ENCODE measurements at places on chromosomes 2 and 18.

GRCh38 chr2:39705638-39706037 is 39.9 kb downstream of the TMEM178A start:
- DNase-seq, result no peak

DNA sequence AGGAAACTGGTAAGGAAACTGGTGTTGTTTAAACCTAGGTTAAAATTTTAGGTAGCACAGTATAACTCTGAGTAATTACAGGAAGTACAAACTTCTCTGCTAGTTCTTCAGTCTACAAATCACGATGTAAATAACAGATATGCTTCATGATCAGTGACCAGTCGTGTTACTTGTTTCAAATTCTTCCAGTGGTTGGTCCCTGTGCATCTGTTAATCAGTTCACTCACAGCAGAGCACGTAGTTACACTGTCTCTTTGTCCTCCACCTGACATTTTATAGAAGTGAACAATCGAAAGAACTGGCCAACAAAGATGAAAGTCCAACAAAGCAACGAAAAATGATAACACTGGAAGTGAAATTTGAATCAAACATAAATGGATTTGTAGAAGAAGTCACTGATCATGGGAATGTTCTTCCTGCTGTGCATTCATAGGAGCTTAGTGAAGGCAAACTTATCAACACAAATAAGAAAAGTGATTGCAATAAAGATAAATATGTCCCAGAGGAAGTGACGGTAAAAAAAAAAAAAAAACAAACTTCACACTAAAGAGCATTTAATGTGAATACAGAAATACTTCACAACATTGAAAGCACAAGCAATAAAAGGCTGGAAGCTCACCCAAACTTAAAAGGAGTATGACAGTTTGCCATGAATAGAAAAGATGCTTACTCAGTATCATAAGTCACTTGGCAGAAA is 7.0 kb downstream of the EIF2AK2 start:
- no peak for DNase-seq

- DNase-seq, result no peak
Observed at GRCh38 chr2:241049739-241050623, 51.6 kb downstream of the SNED1 start.

DNA sequence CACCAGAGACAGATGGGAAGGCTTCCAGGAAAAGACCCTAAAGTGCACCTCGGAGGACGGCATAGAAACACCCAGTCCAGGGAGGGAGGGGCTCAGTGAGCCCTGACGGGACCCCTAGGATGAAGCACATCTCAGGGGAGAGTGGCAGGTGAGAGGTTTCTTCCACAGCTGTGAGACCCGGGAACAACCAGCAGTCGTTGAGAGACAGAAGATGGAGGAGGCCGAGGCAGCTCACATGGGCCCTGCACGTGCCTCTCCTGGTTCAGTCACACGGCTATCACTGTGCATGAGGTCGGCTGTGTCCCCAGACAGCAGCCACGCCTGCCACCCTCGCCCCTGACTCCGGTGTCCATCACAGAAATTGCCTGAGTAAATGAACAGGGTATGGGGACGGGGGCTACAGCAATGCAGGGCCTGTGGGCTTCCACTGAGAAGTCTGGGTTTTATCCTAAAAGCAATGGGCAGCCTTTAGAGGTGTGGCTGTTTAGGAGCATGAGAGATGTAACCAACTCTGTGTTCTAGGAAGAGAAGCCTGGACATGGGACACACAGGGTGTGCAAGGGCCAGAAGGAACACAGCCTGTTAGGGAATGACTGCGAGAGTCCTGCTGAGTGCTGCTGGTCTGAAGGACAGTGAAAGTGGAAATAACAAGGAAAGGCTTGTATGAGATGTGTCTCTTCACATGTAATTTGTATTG is 102.0 kb downstream of the TMEM18 start:
- DNase-seq, result no peak

GRCh38 chr2:201938781-201939180 is 94.9 kb upstream of the FZD7 start:
- no peak for DNase-seq

GRCh38 chr18:44680273-44681075 is at the start of gene SETBP1:
Gene SETBP1, plus strand, starts transcription at chr18:44680888. Its CDS starts 20,459 bp downstream, at chr18:44701347.
- DNase-seq, result peak; percentile 78

DNA sequence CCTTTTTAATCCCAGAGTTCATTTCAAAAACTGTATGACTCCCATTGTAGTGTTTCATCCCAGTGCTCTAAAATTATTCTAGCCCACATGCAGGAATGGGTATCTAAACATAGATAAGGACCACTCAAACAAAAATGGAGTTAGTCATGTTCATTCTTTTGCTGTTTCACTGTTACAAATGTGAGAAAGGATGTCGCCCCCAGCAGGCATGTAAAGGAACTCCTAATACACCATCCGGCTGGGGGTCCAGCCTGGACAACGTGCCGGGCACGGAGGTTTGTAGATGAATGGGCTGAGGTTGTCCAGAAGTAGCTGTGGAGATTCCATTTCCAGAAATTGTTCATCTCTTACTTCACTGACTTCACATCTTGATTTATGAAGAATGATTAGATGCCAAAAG is 101.9 kb upstream of the RAB12 start:
- no peak for DNase-seq

DNA sequence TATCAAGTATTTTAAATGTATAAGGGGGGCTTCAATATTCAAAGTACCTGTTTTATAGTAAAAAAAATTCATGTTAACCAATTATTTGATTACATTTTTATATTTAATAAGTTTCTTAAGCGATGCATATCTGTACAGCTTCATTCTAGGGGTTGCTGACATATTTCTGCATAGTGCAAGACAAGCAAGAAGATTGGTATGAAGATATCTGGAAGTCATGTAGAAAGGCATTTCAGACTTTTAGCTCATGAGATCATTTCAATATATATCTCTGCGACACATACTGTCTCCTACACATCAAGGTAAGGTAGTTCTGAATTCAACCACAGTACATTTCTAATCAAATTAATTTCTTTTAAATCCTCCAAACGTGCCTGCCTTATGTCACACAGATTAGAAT is 73.1 kb downstream of the MEMO1 start:
- DNase-seq, result no peak

DNA sequence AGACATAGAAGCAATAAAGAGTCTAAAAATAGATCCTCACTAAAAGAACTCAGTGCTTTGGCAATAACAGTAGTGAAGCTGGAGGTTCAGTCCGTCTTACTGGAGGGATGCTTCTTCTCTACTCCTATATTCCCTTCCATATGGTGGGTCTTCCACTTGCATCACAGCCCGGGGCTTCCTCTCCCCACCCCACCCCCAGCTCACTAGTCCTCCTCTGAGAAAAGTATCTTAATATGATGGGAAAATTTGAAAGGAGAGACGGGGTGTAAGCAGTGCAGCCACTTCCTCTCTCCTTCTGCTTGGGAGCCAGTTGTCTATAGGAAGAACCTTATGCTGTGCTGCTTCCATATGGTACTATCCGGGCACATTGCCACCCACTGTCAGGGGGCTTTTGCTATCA is 57.2 kb upstream of the SPOPL start:
- no peak for DNase-seq

DNA sequence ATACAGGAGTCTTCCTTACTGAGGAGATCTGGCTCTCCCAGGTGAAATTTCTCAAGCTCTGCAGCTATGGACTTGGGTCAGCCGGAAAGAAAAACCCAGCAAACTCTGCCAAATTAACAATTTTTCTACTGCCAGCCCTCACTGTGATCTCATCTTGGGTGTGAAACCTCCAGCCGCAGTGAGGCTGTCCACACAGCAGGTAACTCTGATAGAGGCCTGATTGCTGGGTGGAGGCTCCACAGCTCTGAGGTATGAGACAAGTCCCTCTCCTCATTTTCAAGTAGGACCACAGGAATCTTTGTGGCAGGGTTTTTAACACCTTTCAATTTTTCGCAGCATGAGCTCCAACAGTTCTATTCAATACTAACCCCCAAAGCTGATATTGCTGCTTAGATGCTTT is 430.6 kb upstream of the RAB6C start:
- no peak for DNase-seq

- no peak for DNase-seq
Observed at GRCh38 chr18:30142248-30142647, 900.3 kb downstream of the DSC3 start.

DNA sequence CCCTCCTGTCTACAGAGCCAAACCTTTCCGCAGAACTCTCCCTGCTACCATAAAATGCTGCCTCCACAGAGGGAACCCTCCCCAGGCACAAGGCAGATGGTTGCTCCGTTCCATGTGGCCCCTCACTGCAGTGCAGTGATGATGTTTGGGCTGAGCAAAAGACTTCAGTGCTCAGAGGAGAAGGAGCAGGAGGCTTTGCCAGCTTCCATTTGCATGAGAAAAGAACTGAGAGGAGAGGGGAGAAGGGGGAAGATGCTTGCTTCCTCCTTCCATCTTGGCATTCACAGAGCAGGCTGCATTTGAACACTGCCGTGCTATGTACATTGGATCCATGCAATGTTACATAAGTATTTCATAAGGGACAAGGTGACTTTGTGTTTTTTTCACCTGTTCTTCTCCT is 46.6 kb upstream of the TMEM200C start:
- DNase-seq, result no peak

- no peak for DNase-seq
Observed at GRCh38 chr2:58341047-58341446, 99.9 kb upstream of the FANCL start.

DNA sequence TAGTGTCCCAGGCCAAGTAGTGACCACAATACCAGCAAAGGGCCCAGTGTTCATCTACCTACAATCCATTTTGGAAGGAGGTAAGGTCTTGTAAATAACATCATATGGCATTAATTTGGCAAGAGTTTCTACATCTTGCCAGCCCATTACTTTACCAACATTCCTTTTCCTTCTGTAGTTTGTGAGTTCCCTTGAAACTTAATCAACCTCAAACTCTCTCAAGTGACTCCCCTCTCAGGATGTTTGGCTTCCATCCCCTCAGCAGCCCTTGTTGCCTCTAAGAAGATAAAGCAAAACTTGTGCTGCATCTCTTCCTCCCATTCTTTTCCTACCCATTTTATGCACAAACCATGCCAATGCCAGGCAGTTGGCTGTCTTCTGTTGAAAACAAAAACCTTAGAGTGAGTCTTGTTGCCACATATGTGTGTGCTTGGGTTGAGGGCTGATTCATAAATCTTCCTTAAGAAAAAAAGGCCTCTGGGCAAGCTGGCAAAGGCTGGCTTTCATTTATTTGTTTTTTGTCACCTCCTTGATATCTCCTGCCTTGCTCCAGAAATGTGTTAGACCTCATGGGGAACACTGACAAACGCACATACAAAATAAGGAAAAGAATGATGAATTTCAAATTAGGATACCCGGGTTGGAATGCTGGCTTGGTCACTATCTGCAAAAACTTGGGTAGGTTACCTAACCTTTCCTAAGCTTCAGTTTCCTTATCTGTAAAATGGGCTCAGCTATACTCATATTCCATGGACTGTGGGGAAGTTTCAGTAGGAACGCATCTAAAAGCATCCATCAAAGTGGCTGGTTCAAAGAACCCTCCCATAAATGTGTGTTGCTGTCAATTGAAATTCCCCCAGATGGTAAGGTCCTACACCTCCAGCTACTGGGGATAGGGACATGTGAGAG is 29.4 kb upstream of the ST3GAL5 start:
- no peak for DNase-seq

All from GM20000 (cell line).